ENCODE measurements at places on chromosomes 1 and 21.
A peak's percentile ranks its signal among the peaks of the same experiment; 100 is the strongest.

- no peak for DNase-seq
These were observed 11.8 kb upstream of the FUBP1 start for GRCh38 chr1:77990629-77991204.

- DNase-seq: no peak
These were observed 86.8 kb downstream of the MATN1 start for GRCh38 chr1:30636621-30637020.

GRCh38 chr1:94098585-94099111 is 22.3 kb downstream of the ABCA4 start:
- no peak for DNase-seq

- DNase-seq: no peak
These were observed 463.7 kb downstream of the KCNT2 start for GRCh38 chr1:196144588-196144987.

- DNase-seq: peak; percentile 99
These were observed 115.7 kb upstream of the IPO9 start for GRCh38 chr1:201713086-201713810.

- DNase-seq: no peak
These were observed 186.4 kb downstream of the AKT3 start for GRCh38 chr1:243663651-243664050.

GRCh38 chr21:34602061-34602460 is 12.9 kb downstream of the RCAN1 start:
- no peak for DNase-seq
